ENCODE measurements at places on chromosomes 2 and 18.

- DNase-seq: no peak
These were observed 260.9 kb upstream of the ATP5MC3 start for GRCh38 chr2:175442441-175442840.

GRCh38 chr2:100235098-100235497 lies 87.2 kb downstream of the LONRF2 start:
- DNase-seq: no peak

GRCh38 chr2:177093371-177093770 lies 119.2 kb upstream of the HNRNPA3 start:
- DNase-seq: no peak

GRCh38 chr2:88613921-88614320 lies 13.3 kb downstream of the EIF2AK3 start:
- no peak for DNase-seq

- DNase-seq: no peak
These were observed 765.4 kb downstream of the MBD2 start for GRCh38 chr18:53458944-53459580.

- DNase-seq: no peak
These were observed 359.2 kb downstream of the MTX2 start for GRCh38 chr2:176628438-176628837.

- DNase-seq: peak; percentile 98
These were observed 123.0 kb downstream of the MAP4K4 start for GRCh38 chr2:101820519-101820918.

GRCh38 chr2:71856773-71857525 lies 290.7 kb downstream of the CYP26B1 start:
- DNase-seq: peak; percentile 46

- DNase-seq: peak; percentile 23
These were observed 527.6 kb upstream of the ID2 start for GRCh38 chr2:8154270-8154669.

DNA sequence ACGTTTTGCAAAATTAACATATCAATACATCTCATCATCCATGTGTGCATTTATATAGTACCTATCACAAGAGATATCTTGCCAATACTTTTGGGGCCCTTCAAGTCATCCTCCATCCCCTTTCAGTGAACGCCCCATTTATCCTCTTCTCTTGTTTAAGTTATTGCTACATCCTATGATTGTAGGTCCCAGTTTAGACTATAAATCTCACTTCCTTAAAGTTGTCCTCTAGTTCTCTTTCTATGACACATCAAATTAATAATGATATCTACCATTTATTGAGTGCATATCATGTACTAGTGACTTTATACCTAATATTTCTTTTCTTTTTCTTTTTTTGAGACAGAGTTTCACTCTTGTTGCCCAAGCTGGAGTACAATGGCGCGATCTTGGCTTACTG lies 28.8 kb upstream of the FBXO11 start:
- DNase-seq: no peak

GRCh38 chr2:30769481-30769780 lies 37.8 kb downstream of the CAPN13 start:
- no peak for DNase-seq

DNA sequence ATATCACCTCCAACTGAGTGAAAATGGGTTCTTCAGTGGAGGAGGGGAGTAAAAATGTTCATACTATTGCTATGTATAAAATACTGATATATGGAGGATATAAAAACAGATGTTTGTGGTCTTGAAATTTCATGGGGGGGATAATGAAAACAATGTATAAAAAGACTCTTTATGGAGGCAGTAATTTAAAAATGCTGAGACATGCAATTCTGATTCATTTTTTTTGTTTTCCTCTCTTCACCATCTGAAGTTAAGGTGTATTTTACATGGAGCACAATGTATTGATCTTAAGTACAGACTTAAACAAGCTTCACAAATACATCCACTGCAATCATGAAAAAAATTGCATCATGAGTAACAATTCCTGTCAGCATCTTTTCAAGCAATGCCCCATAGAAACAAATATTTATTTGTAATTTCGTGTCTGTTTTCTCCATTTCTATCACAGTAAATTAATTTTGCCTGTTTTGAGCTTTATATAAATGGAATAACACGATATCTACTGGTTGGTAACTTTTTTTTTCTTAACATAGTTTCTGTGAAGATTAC lies 393.2 kb upstream of the ZNF804A start:
- DNase-seq: no peak

DNA sequence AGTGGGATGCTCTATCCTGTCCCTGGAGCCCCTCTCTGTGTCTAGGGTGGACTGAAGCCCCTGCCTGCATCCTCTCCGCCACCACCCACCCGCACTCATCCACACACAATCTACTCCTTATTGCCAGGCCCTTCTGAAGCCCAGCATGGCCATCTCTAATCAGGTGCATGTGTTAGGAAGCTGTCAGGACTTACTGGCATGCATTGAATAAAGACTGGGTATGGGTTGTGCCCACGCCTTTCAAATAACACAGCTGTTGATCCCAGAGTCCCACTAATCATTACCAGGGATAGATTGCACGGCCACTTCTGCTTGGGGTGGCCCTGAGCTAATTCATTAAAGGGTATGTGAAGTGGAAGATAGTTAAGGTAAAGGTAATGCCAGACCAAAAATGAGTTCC lies 88.4 kb downstream of the CABLES1 start:
- DNase-seq: no peak

- DNase-seq: peak; percentile 45
These were observed 71.0 kb downstream of the NGEF start for GRCh38 chr2:232941912-232942594.

GRCh38 chr18:23824669-23825068 lies 135.4 kb downstream of the LAMA3 start:
- DNase-seq: peak; percentile 81

GRCh38 chr2:217909156-217909820 lies 93.5 kb downstream of the TNS1 start:
- DNase-seq: no peak

GRCh38 chr2:187079901-187080300 lies 230.9 kb upstream of the ZSWIM2 start:
- DNase-seq: no peak

DNA sequence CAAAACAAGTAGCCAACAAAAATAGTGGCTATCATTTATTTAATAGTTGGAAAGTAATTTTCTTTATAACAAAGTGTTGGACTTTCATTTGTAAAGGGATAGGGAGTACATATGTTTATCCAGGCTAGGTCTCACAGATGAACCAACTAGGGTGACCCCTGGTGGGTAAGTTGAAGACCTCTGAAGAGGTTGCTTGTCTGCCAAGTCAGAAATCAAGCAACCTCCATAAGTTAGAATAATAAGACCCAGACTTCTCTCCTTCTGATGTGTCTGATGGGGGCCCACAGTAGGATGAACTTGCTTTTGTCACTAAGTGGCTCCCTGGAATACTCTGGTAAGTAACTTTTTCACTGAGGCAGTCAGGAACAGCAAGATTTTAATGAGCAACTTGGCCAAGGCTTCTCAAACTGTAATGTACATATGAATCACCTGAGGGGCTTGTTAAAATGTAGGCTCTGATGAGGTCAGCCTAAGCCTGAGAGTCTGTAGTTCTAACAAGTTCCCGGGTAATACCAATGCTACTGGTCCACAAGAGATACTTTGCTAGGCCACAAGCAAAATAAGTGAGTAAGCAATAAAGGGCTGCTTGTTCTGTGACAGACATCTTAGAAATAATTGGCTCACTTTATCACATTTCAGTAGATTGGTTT lies 319.6 kb downstream of the PIK3C3 start:
- DNase-seq: peak; percentile 14

DNA sequence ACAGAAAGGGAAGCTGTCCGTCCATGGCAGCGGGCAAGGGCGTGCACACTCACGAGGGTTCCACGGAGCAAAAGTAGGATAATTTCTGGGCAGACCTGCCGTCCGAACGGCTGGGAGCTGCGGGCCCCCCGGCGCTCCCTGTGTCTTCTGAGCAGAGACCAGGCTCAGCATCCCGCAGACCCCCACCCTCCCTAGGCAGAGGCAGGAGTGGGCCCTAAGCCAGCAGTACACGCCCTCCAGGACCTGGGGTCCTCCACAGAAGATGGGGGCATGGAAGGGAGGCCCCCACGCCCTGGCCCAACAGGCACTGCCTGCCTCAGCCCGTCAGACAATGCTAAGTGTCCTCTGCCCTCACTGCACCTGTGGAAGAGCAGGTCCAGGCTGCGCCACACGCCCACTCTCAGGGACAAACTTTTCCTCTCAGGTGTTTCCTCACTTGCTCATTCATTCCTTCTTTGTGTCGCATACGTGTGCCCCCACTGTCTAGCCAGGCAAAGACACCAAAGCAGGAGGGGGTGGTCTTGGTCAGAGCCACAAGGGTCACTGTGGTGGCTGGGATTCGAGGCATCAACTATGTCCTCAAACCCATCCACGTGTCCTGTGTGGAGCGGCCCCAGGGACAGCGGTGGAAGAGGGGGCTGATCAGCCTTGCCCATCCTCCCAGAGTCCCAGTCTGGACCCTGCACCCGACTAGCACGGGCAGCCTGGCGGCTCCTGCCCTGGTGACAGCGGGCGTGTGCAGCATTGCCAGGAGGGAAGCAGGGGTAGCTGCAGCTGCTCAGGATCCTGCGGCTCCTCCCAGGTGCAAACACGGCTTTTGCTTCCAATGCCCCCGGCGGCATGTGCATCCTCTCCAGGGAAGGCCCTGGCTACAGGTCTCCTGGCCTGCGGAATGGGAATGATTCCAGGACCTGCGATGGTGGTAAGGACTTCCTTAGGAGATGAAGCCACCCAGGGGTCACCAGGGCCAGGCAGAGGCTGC lies 2.4 kb upstream of the GPC1 start:
- DNase-seq: no peak

DNA sequence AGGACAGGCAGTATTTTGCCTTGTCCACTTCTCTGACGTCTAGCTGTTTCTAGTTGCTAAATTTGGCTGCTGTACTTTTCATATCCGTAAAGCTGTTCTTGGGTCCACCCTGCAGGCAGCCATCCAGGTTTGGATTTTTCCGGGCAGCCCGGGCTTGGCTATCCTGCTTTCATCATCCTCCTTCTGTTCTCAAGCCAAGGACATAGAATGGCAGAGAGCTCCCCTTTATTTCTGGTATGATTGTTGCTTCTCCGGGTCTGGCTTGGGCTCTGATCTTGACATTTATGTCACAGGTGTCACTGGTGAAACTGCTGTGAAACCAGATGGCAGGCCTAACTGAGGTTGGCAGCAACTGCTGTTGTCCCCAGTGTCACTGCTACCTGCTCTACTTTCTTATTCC lies 35.5 kb downstream of the SCN2A start:
- DNase-seq: no peak

DNA sequence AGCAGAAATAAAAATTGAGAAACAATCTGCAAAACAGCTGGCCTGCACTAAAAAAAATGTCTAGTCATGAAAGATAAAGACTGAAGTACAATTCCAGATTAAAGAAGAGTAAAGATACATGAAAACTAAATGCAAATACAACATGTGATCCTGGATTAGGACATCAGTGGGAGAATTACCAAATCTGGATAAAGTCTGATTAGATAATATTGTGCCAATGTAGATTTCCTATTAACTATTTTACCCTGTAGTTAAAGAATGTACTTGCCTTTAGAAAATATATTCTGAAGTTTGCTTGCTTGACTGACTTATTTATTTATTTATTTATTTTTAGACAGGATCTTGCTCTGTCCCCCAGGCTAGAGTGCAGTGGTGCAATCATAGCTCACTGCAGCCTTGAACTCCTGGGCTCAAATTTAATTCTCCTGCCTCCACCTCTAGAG lies 58.7 kb downstream of the ASXL2 start:
- no peak for DNase-seq
